M059J (cell line): ENCODE measurements at places on chromosomes 5 and 9. TPM values are rescaled to one million over a fixed set of nuclear protein-coding genes. Genes with fewer than 3 reads are reported as not detected.

- no peak for DNase-seq
Observed at GRCh38 chr9:32942755-32943460, 58.5 kb downstream of the APTX start.

Gene PCDHGB2
- 0.25 and 0.57 TPM in 2 replicates for total RNA-seq

Gene ARHGEF39
- 3.0 and 5.7 TPM in 2 replicates for total RNA-seq

- no peak for DNase-seq
Observed at GRCh38 chr9:33193818-33194217, 26.7 kb upstream of the B4GALT1 start.

Gene CCNI2
- not detected in 2 replicates for total RNA-seq

Gene NFIB
- total RNA-seq: 2.5 and 4.1 TPM in 2 replicates

Gene SPINK6
- not detected in 2 replicates for total RNA-seq

Gene ZFP37
- total RNA-seq: 1.4 and 3.1 TPM in 2 replicates

- DNase-seq: peak; percentile 89
Observed at GRCh38 chr9:16213781-16214515, 656.5 kb downstream of the BNC2 start.

DNA sequence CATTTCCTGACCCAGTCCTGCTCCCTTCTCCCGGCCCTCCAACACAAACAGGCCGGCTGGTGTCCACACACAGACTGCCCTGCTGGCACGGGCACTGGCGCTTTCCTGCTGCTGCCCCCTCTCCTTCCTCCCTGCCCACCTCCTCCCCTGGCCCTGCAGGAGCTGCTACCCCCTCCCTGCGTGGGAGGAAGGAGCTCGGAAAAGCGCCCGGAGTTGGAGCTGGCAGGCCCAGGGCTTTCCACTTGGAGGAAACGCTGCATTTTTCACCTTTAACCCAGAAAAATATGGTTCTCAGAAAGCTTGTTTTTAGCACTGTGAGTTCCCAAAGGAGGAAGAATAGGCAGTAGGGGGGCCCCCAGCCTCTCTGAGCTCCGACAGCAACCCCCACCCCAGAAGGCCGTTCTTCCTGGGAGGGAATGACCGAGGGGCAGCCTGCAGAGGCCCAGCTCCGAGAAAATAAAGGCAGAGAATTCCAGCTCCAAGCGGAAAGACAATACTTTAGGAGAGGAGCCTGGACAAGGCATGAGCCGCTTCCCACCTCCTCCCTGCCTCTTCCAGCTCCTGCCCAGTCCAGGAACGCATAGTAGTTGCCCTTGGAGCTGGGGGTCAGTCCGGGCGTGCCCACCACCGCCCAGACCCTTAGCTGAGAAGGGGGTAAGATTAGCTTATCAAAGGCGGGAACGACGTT lies 88.9 kb downstream of the LIFR start:
- peak; percentile 42 for DNase-seq

Gene PPP3R2
- not detected in 2 replicates for total RNA-seq

Gene TGFBI
- total RNA-seq: 567 and 744 TPM in 2 replicates

GRCh38 chr5:14469551-14470377 lies 111.8 kb upstream of the OTULINL start:
- DNase-seq: no peak

- peak; percentile 68 for DNase-seq
Observed at GRCh38 chr9:79384501-79384900, 187.3 kb upstream of the TLE4 start.

DNA sequence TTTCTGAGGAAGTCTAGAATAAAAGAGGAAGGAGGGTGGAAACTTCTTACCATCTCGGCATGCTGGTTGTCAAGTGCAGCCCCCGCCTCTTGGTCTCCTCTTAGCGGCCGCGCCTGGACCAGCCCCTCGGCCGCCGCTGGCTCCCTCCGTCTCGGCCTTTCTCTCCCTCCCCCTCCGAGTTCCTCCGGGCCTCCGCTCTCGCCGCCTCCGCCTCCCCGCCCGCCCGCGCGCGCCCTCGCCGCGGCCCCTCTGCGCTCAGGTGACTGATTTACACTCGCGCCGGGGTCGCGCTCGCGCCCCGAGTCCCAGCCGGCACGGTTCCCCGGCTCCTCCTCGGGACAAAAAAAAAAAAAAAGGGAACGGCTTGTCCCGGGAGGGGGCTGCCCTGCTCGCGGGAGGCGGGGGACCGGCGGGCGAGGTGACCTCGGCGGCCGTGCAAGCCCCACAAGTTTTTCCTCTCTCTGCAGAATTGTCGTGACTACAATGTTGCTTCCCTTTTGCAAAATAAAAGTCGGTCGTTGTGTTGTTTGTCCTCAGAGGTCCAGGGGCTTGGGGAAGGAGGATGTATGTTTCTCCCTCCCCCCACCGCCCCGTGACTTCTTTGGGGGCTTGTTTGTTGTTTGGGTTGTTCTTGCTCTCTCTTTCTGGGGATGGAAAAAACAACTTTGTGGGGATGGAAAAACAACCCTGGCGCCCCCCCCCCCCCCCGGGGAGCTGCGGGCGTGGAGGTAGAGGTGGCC lies at the start of gene BNC2:
Gene BNC2 (minus strand): TSS at position 75 of the 740 bp plus-strand sequence. CDS start 22 bp downstream, at position 53.
- peak; percentile 61 for DNase-seq

DNA sequence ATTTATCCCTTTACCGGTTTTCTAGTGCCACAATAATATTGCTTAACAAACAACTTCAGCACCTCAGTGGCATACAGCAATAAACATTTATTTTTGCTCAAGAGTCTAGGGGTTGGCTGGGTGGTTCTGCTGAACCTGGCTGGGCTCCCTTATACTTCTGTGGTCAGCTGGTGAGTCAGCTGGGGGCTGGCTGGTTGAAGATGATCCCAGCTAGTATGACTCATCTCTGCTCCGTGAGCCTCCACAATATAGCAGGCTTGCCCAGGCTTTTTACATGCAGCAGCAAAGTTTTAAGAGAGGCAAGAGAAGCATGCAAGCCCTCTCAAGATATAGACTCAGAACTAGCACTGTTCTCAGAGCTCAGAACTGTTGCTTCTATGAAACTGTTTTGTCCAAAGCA lies 523.5 kb upstream of the CLINT1 start:
- DNase-seq: peak; percentile 95

Gene AK1
- total RNA-seq: 58.5 and 86.3 TPM in 2 replicates

Gene PCDHB10
- total RNA-seq: 0.49 and 1.3 TPM in 2 replicates

Gene NAIF1
- total RNA-seq: 10.5 and 13.7 TPM in 2 replicates

- peak; percentile 83 for DNase-seq
Observed at GRCh38 chr5:149221326-149221725, 50.3 kb upstream of the AFAP1L1 start.

GRCh38 chr5:94908889-94909480 lies 290.5 kb downstream of the SLF1 start:
- DNase-seq: peak; percentile 29

DNA sequence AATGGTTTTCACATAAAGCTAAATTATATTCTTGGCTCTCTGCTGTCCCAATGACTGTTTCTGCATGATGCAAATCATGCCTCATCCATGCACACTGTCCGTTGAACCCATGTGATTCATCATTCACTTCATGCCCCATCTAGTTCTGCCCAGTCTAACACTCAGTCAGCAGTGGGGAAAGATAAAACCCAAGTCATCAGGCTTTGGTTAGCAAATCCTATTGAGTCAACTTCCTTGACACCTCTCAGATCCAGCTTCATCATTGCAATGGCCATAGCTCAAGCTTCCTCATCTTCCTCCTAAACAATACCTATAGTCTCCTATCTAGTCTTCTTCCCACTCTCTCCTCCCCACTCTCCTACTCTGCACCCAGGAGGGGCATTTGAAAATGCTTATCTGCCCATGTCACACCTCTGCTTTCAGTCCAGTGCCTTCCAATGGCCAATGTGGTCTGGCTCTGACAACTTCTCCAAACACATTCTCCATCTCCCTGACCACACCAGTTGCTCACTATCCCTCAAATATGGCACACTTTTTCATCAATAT lies 266.0 kb upstream of the TRIM32 start:
- peak; percentile 34 for DNase-seq

GRCh38 chr5:119274767-119275130 lies 81.1 kb upstream of the TNFAIP8 start:
- peak; percentile 86 for DNase-seq

DNA sequence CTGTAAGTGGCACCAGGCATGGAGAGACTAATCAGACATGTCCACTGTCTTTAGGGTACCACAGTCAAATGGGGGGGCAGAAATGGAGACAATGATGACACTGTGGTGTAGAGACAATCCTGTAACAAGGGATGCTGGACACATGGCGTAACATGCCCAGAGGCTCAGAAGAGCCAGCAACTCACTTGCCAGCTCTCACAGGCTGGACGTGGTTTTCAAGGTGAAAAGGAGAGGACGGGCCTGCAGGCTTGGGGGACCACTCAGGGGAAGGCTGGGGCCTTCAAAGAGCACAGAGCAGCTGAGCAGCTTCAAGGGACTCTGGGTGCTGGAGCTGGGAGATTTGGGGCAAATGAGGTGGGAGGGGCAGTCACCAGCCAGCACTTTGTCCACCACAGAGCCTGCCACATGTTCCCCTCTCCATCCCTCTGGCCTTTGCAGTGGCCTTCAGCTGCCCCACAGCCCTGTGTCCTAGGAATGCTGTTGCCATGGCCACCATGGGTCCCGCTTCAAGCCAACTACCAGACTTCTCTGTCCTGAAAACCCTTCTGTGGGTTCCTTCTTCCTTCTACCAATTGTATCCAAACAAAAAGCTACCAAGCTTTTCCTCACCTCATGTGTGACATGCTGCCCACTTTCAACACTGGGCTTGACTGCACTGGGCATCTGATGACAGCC lies 140.4 kb downstream of the GABBR2 start:
- no peak for DNase-seq

DNA sequence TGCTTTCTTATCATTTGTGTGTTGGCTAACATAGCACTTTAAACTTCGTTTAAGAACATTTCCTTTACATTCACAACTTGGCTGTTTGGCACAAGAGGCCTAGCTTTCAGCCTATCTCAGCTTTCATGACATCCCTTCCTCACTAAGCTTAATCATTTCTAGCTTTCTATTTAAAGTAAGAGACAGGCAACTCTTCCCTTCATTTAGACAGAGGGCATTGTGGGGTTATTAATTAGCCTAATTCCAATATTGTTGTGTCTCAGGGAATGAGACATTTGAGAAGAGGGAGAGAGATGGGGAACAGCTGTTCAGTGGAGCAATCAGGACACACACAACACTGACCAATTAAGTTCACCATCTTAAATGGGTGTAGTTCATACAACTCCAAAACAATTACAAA lies 51.0 kb upstream of the OR2K2 start:
- no peak for DNase-seq

Gene GDA
- 0.49 and 0.66 TPM in 2 replicates for total RNA-seq

- no peak for DNase-seq
Observed at GRCh38 chr5:98933445-98934072, 4.8 kb upstream of the CHD1 start.

DNA sequence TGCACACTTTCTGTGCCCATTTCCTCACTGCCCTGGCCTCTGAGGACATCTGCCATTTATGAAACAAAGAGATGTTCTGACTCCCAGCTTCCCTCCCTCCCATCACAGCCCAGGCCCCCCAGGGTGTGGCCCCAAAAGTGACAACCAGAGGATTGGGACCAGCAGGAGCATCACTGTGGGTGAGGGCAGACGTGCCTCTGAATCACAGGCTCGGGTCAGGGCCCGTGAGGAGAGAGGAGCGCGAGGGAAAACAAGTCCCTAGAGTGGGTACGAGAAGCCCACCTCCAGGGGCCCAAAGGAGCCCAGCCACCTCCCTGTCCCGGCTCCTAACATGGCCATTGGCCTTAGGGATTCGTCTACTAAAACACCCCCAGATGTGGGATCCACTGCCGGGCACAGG lies 138.0 kb upstream of the FSTL4 start:
- DNase-seq: no peak

Gene FIBCD1
- total RNA-seq: 12.7 and 36.2 TPM in 2 replicates

Gene ZDHHC11B
- total RNA-seq: not detected in 2 replicates

GRCh38 chr9:95551406-95551805 lies 34.6 kb upstream of the PTCH1 start:
- DNase-seq: no peak

DNA sequence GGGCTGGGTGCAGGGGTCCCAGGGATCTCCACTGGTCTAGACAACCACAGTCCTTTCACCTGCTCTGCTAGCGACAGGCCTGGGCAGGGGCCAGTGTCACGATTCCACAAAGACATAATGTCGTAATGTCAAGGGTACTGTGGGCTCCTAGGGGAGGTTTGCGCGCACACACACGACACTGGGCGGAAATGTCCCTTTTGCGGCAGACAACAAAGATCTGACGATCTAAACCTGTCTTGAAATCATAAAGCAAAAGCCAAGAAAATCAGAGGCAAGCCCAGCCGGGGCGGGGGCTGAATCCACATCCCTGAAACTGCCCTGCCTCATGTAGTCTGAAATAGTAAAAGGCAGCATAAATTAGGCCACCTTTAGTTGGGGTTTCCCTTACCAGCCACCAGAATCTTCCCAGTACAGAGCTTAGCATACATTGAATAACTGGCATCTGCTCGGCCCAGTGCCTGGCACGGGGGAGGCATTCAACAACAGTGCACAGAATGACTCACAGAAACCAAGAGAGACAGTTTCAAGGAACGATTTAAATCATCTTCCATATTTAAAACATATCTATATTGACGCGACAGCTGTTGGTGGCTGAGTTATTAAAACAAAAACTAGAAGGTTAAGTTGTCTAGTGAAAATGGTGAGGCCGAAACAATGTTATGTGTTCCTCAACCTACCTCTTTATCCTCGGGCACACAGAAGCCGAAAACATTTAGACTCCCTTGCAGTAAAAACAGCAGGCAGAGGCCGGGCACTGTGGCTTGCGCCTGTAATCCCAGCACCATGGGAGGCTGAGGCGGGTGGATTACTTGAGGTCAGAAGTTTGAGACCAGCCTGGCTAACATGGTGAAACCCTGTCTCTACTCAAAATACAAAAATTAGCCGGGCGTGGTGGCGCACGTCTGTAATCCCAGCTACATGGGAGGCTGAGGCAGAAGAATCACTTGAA lies 151.0 kb downstream of the MYO10 start:
- peak; percentile 15 for DNase-seq

Gene BTNL9
- total RNA-seq: not detected in 2 replicates

Gene FOXD4
- 0.05 TPM in 1 of 2 replicates, not detected in the other for total RNA-seq

GRCh38 chr9:107174441-107174840 lies 108.6 kb upstream of the RAD23B start:
- peak; percentile 74 for DNase-seq

Gene CDC23
- total RNA-seq: 41.4 and 47.6 TPM in 2 replicates

GRCh38 chr9:127762111-127762676 lies 16.3 kb downstream of the SH2D3C start:
- DNase-seq: no peak

DNA sequence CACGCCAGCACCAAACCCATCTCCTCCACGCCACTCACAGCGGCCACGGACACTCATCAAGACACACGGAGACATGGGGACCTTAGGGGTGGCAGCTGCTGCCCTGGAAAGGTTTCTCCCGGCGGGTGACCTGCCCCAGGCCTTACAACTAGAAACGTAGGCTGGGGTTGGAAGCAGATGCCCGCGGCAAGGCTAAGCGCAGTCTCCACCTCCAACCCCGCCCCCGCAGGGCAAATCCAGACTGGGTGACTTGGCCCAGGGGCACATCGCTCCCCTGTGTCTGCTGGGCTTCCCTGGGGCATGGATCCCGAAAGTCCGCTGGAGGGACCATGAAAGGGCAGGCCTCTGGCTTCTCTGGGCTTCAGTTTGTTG lies 12.0 kb upstream of the ASS1 start:
- no peak for DNase-seq

Gene MACROH2A1
- total RNA-seq: 349 and 422 TPM in 2 replicates

Gene SPINK5
- total RNA-seq: not detected in 2 replicates
